ENCODE measurements at places on chromosomes 12 and 14.

- DNase-seq, result no peak
Measured at GRCh38 chr12:45292486-45293195, 76.7 kb downstream of the ANO6 start.

- DNase-seq, result no peak
Measured at GRCh38 chr12:124041907-124042306, 68.9 kb downstream of the ZNF664 start.

- no peak for DNase-seq
Measured at GRCh38 chr12:3117144-3117581, 40.0 kb downstream of the TSPAN9 start.

GRCh38 chr14:95616745-95617144, 69.5 kb upstream of the TCL1B start:
- DNase-seq, result no peak

DNA sequence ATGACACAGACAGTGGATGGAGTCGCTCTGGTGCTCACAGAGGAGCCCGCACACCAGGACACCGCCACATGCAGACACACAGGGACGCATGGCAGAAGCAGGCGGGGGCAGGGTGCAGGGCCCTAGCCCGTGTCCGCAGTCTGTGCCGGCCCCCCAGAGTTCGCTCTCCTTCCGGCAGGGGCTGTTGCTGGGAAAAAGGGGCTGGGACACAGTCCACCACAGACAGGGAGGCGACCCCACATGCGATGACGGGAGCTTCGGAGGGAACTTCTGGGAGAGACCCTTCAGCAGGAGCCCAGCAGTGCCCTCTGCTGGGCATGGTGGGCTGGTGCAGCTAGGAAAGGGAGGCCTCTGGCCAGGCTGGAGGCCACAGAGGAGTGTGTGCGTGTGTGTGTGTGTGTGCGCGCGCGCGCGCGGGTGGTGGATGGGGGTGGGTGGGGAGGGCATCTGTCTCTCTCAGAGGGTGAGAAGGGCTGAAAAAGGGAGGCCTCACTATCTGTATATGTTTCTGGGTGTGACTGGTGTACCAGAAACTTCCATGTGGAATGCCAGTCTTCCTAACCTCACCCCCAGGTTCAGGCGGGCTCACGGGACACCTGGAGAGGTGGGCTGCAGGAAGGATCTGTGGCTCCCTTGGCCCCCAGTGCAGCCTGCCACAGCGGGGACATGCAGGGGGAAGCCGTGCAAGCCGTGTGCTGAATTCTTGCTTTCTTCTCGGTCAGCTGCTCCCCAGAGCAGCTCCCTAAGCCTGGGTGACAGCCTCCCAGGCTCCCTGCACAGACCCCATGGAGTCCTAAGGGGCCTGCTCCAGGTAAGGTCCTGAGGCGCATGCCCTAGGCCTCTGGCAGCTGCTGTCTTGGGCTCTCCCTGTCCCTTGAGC, 60.7 kb downstream of the PLEKHG3 start:
- DNase-seq, result no peak

GRCh38 chr14:72906316-72906715, 12.4 kb upstream of the DPF3 start:
- DNase-seq, result no peak

DNA sequence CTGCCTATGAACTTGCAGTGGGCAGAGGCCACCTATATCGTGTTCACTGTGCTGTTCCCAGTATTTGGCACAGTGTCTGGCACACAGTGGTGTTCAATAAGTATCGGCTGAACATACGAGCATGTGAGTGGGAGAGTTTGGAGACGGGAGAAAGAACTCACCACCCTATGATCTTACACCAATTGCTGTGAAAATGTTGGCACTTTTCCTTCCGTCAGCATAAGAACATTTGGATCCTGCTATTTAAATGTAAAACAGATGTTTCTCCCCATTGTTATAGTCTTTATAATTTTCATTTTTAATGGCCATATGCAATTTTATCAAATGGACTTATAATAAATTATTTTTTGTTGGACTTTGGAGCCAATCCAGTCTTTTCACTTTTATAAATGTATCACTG, 144.4 kb downstream of the EFCAB11 start:
- DNase-seq, result no peak

DNA sequence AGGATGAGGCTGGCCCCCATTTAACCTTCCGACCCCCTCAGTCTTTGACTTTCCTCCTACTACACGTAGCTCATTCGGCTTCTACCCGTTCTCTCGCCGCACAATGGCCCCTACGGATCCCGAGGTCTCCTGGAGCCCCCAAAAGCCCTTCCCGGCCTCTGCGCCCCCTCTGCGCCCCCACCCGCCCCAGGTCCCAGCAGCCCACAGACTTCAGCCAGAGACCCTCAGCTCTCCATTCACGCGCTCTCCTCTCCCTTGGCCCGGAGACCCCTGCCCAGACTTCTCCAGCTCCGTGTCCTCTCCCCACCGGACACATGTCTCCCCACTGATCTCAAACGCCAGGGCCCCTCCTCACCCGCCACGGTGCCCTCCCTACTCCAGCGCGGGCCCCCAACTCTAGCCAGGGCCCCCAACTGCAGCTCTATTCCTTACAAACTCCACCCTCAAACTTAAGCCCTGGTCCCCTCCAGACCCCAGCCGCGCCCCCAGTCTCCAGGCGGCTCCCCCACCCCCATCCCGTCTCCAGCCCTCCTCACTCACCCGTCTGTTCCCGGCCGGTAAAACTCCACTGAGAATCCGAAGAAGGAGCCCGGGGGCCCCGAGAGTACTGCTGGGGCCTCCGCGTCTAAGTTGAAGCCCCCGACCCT, 502 bp downstream of the ITGA5 start:
- DNase-seq, result no peak

DNA sequence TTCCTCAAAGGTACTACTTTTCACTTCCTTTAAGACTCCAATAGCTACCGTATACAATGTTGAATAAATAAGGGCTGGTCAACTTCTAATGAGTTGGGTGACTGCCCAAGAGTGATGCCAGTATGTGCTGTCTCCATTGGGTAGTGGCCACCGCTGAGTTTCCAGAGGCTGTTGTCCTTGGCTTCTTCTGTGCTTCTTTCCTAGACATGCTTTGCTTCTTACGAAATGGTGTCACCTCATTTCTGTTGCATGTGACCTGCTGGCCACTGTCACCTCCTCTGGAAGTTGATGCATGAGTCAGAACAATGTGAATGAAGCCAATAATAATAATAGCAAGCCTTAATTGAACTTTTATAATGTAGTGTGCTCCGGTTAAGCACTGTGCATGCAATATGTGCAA, 7.5 kb upstream of the NID2 start:
- DNase-seq, result peak; percentile 38

DNA sequence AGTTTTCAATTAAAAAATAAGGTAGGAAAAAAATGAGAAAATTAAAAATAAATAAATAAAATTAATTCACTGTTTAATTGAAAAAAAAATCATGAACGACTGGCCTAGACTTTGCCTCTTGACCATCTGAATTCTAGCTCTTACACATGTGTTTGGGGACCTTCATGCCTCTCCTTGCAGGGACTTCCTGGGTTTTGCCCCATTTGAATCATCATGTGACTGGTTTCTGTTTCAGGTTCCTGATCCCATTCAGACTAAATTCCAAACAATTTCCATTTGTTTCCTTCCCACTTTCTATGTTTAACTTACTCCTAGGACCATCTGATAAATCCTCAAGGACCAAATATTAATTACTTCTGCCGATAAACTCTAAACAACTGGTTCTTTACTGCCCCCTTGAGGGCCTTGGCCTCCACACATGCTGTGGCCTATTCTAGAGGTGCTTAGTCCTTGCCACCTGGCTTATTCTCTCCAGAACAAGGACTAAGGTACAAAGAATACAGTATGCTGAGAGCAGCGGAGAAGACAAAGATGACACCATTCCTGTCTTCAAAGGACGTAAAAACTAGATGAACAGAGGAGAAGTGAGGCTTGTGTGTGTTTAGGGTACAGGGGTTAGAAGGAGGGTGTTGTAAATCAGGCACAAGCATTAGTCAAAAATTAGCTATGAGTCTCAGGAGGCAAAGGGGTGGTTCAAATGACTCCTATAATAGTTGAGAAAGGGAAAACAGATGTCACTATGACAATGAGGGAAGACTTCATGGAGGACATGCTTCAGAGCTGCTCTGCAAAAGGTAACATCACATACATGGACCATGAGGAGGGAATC, 125.8 kb upstream of the AVPR1A start:
- no peak for DNase-seq

DNA sequence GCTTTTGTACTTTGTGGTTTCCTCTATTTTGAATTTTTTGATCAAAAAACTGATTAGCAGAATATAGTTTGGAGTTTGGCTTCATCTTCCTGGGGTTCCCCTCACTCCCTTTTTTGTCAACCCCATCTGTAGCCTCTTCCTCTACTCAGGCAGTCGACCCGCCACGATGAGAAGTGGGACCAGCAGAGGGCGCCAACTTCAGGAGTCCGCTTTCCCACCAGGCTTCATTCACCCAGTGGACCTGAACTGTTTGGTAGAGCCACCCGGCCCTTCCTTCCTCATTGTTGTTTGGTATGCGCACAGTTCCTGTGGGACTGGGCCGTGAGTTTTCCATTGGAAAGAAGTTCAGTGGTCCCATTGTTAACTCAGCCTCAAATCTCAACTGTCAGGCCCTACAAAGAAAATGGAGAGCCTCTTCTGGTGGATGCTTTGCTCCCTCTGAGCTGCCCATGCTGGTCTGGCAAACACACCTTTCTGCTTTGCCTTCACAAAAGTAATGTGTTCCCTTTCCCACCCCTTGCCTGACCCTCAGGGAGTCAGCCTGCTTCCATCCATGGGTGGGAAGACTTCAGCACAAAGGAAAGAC, 21.7 kb downstream of the TMBIM6 start:
- peak; percentile 49 for DNase-seq

DNA sequence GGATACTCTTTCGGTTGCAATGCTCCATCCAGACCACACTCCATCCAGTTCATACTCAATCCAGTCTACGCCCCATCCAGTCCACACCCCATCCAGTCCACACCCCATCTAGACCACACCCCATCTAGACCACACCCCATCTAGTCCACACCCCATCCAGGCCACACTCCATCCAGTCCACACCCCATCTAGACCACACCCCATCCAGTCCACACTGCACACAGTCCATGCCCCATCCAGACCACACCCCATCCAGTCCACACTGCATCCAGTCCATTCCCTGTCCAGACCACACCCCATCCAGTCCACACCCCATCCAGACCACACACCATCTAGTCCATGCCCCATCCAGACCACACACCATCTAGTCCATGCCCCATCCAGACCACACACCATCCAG, 116.0 kb upstream of the RTL1 start:
- peak; percentile 15 for DNase-seq

- DNase-seq, result no peak
Measured at GRCh38 chr12:41055875-41056577, 132.1 kb upstream of the PDZRN4 start.

DNA sequence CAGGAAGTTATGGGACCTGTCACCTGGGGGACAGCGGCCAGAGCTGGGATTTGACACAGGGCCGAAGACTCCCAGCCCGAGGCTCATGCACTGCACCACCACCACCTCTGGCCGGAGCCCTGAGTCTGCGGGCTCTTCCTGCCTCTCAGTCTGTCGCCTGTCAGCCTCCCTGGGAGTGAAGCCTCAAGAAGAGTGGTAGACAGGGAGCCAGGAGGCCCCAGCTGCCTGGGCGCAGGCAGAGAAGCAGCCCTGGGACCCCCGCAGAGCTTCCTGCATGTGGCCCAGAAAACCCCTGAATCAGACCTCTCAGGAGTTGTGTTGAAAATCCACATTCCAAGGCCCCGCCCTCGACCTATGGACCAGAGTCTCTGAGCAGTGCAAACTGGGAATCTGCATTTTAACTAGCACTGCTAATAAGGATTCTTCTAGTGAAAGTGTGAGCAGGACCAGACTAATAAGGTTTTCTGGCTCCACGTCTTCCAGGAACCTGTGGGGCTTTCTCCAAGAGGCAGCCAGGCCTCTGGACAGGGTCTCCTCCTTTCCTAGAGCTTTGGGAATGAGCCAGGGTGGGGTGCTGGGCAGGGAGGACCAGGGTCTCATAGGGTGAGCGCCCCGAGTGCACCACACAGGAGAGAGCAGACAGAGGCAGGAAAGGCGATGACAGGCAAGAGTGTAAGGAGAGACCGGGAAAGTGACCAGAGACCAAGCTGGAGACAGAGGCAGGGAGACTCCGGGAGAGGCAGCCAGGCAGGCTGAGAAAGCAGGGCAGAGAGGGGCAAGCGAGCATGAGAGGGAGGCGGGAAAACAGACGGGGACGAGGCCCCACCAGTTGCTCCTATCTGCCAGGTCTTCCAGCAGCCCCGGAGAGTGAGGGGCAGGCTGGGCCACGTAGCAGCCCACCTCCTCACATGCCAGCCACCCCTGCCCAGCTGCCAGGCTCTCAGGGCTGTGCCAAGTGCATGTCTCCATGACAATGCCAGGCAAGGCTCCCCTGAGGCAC, 112.4 kb downstream of the BCL11B start:
- DNase-seq, result peak; percentile 76
